Activated CD8-positive, alpha-beta memory T cell treated with anti-CD3 and anti-CD28 coated beads, Interleukin-2, amount 50 U/mL, for 4 hours (primary cell): ENCODE measurements at places on chromosomes 2 and 18.

- no peak for DNase-seq
These were observed 24.8 kb upstream of the ZFP36L2 start for GRCh38 chr2:43251171-43251731.

DNA sequence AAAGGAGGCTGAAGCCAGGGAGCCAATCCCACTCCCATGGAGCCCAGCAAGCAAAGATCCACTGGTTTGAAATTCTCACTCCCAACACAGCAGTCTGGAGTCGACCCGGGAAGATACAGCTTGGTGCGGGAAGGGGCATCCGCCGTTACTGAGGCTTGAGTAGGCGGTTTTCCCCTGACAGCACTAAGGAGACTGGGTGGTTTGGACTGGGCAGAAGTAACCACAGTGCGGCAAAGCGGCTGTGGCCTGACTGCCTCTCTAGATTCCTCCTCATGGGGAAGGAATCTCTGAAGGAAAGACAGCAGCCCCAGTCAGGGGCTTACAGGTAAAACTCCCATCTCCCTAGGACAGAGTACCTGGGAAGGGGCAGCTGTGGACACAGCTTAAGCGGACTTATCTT lies 261.6 kb upstream of the KYNU start:
- DNase-seq = no peak

GRCh38 chr18:35371412-35372195 lies 5.5 kb downstream of the ZNF396 start:
- no peak for DNase-seq

DNA sequence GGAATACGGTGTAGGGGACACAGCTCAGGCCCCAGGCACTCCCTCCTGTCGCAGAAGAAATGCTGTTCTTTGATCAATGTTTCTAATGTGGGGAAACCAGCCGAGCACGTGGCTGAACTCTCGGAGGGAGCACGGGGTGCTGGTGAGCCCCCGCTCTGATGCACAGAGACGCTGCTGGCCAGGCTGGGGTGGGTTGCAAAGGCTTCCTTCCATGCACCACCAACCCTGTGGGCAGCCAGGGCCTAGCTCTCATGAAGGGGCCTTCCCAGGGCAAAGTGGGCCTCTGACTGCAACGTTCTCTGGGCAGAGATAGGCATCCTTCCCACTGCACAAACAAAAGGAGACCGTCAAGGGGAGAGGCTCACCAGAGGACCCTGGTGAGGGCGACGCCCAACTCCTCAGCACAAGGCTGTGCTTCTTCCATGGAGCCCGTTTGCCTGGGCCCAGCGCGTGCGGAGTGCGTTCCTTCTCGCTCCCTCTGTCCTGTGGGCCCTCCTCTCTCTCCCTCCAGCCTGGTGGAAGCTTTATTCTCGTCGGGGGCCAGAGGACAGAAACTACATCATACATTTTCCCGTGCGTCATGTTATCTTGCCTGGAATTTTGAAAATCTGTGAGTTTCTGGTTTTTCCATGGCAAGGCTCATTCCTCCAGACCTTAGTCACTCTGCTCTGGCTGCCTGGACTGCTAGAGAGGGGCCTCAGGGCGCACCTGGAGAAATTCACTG lies 61.1 kb upstream of the SP3 start:
- no peak for DNase-seq

GRCh38 chr2:173048897-173049661 lies 26.6 kb upstream of the MAP3K20 start:
- no peak for DNase-seq

GRCh38 chr18:3478262-3478978 lies 28.4 kb downstream of the TGIF1 start:
- DNase-seq = no peak
